ENCODE measurements at places on chromosomes 1 and 21.

GRCh38 chr1:176799327-176799726 is 336.4 kb downstream of the PAPPA2 start:
- no peak for DNase-seq

- no peak for DNase-seq
These were observed 26.9 kb downstream of the INAVA start for GRCh38 chr1:200921571-200922110.

- DNase-seq, result no peak
These were observed 64.9 kb downstream of the EVA1C start for GRCh38 chr21:32477424-32477745.

DNA sequence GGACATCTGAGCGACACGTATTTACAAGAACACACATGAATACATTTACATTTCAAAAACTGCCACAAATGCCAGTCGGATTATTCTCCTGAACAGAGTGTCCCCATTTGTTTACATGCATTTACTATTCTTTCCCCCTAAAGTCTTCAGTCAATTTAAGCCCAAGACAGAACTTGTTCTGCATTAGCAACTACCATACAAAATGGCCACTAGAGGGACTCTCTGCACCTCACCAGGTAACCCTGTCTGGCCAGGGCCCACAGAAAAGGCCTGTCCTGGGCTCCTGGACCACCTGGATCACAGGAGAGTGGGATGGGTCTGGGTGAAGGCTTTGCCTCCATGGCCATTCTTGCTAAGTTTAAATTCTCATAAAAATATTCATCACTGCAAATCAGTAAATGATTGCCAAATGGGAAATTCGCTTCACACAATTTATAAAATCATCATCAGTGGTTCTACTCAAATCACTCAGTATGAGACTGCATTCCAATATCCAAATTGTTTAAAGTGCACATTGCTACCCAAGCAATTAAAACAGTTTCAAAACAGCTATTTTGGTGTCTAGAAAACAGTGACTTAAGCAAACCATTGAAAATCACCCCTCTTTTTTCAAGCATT is 12.5 kb upstream of the GUCA2A start:
- DNase-seq, result peak; percentile 53

- DNase-seq, result no peak
These were observed 127.3 kb upstream of the POU3F1 start for GRCh38 chr1:38173848-38174247.
